ENCODE measurements at places on chromosomes 1 and 21.

DNA sequence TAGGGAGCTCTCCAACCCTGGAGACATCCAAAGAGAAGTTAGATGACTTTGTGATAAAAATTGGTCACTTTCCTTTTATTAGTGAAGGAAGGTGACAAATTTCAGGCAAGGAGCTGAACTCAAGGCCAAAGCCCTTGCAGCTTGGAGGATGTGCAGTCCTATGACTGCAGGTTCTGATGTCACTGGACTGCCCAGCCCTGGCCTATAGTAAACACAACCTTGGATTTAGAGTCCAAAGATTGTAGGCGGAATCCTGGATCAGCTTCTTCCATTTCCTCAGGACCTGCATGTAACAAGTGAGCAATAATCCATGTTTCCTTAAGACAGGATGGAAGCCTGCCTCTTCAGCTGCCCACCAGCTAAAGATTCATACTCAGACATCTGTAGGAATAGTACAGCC, 169.3 kb upstream of the ZC3H12A start:
- DNase-seq: no peak

DNA sequence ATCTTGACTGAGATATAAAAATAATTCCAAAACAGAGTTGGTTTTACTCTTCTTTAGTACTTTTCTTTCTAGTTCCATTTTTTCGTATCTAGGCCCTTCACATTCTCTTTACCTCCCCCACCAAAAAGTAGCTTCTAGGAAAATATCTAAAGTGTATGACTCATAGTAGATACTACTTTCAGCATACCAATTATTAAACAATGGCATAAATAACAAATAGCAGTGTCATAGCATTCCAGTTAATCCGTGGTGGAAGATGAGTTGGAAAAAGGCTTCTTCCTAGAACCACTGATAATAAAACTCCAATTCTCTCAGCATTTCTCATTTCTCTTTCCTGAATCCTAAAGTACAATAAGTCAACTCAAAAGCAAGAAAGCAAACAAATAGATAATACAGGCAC, 859.0 kb upstream of the B3GALT2 start:
- no peak for DNase-seq

DNA sequence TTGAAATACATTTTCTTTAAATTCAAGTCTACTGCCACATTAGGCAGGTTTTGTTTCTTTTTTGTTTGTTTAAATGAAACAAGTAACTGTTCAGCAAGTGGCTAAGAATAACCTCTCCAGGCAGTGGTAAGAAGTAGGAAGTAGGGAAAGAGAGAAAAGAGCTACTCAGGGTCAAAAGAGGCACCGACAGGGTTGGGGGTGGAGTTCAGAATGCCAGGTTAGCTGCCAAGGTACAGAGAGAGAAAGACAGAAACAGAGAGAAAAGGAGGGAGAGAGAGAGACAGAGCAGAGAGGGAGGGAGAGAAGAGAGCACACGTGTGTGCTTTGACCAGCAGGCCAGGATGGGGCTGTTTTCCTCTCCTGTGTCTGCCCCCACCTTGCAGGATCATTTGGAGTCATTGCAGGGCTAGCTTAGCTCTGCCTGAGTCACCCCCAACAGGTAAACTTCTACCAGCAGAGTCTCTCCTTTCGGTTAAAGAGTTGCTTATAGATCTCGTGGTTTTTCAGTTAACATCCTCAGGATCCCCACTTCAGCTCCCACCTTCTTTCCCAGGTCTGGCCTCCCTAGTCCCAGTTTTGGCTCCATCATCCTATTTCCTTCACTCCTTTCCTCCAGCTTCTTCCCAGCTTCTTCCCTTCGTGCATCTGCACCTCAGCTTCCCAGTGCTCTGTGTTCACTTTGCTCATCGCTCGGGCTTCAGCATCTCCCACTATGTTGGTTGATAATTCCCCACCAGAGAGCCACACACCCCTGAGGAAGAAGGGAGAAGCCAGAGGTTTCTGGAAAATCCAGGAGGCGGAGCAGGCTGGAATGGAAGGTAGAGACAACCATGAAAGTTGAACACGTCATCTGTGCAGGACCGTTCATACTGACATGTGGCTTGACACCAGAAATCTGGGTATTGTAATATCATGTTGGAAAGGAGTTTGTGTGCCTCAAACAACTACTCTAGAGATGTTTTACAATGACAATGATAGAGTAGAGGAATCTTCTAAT, 21.8 kb upstream of the RAB4A start:
- DNase-seq: no peak

- DNase-seq: no peak
Measured at GRCh38 chr1:81114191-81114590, 686.5 kb upstream of the ADGRL2 start.

DNA sequence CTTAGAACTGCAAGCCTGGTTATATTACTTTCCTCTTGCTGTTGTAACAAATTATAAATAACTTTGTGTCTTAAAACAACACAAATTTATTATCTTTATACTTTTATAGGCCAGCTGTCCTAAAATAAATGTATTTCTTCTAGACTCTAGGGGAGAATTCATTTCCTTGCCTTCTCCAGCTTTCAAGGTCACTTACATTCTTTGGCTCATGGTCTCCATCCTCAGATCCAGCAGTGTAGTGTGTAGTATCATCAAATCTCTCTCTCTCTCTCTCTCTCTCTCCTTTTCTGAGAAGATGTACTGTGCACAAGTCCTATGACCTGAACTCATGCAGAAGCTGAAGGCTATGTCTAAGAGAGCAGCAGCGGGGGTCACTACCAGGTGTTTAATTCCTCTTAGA, 1510.6 kb downstream of the MRPL39 start:
- DNase-seq: no peak

GRCh38 chr1:156383023-156383422, 14.0 kb downstream of the RHBG start:
- peak; percentile 65 for DNase-seq

- no peak for DNase-seq
Measured at GRCh38 chr1:19878637-19878985, 3.6 kb upstream of the OTUD3 start.

- no peak for DNase-seq
Measured at GRCh38 chr1:161905269-161905884, 118.3 kb downstream of the OLFML2B start.

GRCh38 chr1:212955961-212956620, 5.8 kb downstream of the VASH2 start:
- no peak for DNase-seq

DNA sequence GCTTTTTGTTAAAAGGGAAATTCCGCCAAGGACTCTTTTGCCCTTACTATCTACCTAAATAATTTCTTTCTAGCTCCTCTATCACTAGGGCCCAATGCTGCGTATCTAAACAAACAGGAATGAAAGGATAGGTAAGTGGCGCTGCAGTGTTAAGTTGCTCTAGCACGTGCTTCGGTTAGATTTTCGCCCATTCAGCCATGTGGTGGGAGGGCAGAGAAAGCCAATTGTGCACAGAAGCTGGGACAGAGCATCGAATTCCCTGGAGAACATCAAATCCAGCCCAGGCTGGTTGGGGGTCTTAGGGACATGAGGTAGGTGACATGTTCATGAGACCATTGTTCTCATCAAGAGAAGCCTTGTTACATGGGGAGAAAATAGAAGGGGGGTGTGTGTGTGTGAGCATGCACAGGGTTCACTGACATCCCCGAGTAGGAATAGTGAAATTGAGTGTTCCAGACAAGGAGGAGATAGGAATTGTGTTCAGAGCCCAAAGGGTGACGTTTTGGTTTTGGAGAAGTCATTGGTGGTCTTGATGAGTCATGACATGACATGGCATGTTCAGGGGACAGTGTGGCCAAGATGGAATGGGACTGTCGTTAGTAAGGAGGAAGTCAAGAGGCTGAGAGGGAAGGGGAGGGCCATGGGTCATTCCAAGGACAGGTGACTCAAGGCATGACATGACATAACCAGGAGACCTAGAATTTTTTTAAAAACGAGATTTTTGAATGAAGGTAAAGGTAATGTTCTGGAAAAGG, 107.1 kb downstream of the TLR5 start:
- DNase-seq: no peak

DNA sequence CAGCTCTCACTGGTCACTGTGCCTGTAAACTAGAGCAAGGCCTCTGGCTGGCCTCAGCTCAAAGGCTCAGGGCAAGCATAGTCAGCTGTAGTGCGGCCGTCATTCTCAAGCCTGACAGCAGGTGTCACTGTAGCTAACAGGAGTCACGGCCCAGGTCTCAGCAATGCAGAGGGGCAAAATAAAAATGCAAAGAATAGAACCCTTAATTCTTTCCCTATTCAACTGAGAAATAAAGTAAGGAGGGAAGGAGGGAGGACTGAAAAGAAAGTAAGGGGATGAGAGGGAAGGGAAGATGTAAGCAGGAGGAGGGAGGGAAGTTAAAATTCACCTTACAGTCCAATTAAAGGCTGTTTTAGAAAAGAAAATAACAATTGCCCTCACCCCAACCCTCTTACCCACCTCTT, 106.1 kb downstream of the KIAA0319L start:
- DNase-seq: peak; percentile 60

DNA sequence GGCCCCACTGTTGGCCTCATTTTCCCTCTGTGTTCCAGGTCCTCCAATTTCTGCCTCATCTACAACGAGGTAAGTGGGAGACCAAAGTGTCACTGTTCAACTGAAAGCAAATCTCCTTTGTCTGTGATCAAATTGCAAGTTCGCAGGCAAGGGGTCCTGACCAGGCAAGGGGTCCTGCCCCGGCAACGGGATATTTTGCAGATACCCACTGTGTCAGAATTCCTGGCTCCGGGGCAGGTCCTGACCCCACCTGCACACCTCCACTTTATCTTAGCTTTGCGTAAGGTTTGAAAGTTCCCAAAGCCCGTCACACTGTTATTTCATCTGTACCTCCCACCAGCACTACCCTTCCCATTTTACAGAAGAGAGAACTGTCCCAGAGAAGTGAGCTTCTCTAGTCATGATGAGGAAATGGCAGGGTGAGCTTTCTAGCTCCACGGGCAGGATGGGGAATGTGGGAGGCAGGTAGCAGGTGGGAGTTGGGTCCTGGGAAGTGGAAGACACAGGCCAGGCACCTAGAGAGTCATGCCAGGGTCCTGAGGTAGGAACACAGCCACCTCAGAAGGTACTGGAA, 32.0 kb upstream of the CSF1 start:
- DNase-seq: no peak

- no peak for DNase-seq
Measured at GRCh38 chr1:188065917-188066316, 1237.2 kb downstream of the PLA2G4A start.

DNA sequence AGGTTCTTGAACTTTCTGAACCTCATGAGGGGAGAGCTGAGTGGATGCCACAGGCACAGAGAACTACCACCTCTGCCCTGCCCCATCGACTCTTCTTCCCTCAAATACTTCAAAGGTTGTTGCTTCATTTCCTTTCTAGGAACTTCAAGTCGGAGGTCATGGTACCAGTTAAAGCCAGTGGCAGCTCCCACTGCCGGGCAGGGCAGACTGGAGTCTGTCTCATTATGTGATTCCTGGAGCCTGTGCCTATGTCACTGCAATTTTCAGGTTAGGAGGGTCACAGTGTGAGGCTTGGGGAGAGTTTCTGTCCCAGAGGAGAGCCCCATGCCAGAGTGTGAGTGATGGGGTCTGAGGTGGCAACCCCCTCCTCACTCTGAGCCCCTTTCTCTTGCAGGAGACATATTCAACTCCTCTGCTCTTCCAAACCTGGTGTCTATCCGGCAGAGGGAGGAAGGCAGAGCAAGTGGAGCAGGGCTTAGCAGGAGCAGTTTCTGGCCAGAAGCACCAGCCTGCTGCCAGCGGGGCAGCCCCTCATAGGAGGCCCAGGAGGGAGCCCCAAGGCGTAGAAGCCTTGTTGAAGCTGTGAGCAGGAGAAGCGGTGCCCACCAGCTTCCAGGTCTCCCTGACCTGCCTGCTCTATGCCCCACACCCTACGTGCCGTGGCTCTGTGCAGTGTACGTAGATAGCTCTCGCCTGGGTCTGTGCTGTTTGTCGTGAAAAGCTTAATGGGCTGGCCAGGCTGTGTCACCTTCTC, 29.3 kb downstream of the CAMK1G start:
- DNase-seq: no peak

GRCh38 chr1:217622042-217622441, 8.8 kb downstream of the GPATCH2 start:
- DNase-seq: no peak

DNA sequence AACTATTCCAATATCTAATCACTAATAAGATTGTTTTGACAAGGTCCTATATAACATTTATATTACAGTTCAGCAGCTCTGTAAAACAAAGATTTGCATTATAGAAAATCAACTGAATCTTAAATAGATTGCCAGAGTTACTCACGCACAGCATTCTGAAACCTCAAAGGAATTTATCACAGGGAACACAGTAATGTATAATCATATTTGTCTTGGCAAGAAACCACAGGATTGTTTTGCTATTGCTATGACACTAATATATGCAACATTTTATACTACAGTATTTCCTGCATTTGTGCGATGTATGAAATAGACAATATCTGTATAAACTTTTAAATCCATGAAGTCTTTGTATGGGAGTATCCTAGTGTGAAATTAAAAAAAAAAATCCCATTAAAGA, 101.4 kb downstream of the PLPPR5 start:
- no peak for DNase-seq

DNA sequence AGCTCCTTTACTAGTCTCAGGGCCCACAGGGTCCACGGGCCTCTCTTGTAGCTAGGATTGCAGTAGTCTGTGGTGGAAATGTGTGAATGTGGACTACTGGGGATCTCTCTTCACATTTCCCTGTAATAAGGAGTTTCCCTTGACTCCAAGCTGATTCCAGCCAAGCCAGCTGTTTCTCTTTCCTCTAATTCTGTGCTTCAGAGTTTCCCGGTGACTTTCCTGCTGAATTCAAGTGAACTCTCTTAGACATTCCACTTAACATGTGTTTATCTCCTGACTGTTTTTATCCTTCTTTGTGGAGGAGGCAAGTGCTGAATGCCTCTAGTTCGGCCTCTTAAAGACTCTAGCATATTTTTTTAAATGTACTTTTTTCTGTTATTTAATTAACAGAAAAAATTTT, 354.0 kb upstream of the RGS18 start:
- DNase-seq: no peak

GRCh38 chr1:200048244-200048643, 20.7 kb downstream of the NR5A2 start:
- peak; percentile 24 for DNase-seq
